ENCODE measurements at places on chromosomes 7 and 10.

- DNase-seq: no peak
These were observed 35.8 kb upstream of the NRF1 start for GRCh38 chr7:129575699-129576098.

DNA sequence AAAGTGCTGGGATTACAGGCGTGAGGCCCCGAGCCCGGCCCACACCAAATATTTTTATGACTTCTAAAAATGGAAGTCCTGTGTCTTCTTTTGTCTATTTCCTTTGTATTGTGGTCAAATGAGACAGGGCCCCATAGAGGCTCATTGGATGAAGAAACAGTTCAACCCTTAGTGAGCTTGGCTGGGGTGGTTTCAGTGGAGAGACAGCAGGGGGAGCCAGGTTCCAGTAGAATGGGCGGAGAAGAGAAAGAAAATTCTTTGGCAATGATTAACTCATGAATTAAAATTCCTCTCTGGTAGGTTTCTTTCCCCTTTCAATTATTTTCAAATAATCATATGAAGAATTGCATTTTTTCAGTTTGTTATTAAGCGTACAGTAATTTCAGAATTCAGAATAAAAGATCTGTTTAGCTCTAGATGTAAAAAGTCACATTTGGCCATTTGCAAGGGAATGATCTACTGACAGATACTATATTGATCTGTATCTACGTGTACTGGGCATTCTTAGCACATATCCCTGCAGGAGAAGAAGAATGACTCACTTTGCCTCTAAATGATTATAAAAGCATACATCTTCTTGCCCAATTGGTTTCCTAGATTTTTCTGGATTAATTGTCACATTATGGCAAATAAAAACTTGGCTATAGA lies 43.2 kb downstream of the PNLIPRP3 start:
- no peak for DNase-seq

DNA sequence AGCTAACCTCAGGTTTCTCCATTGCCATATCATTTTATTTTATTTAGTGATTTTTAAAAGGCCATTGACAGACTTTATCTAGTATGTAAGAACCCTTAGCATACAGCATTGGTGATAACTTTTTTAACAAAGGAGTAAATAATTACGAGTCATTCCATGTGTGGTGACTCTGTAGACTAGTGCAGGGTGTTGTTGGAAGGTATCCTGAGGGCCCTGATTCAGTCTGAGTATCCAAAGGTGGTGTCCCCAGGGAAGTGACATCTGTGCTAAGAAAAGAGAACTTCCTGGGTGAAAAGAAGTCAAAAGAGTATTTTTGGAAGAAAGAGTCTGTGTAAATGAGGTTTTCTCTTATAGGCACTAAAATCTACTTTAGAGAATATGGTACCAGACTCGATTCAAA lies 308.4 kb downstream of the C7orf25 start:
- DNase-seq: no peak

GRCh38 chr10:119449760-119450461 lies 92.6 kb downstream of the RGS10 start:
- no peak for DNase-seq

- DNase-seq: no peak
These were observed 17.7 kb downstream of the CUX1 start for GRCh38 chr7:101835136-101835535.

DNA sequence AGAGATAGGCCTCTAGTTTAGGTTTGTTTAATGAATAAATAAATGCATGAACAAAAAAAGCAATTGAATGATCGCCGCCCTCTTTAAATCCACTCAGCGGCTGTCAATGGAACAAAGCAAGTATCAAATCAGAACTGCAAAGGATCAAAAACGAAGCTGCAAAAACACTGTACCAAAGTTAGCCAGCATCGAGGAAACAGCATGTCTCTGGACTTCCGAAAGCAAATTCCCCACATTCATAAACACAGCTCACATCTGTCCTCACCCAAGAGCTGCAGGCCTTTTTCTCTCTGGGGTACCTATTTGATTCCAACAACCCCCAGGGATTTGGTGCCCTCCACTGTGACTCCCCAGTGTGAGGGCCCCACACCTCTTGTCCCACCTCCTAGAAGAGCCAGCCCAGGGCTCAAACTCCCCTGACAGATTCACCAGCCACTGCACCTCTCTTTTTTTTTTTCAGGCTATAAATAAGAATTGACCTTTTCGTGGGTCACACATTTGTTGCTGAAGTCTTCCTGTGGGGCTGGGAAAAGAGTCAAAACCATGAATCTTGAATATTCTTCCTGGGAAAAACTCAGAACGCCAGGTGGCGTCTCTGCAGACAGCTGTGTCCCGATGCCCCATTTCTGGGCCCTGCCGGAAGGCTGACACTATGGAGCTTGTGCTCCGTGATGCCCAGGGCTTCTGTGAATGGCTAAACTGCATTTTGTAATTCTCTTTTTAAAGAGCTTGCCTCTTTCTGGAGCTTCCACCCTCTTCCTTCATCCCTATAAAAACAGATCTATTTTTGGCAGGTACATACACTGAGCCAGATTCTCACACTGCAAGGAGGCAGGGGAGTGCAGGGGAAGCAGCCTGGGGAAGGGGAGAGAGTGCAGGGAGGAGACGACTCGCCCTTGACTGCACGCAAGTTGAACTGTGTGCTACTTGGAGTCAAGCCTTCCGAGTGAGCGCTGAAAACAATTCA lies 51.7 kb downstream of the HSPA12A start:
- DNase-seq: no peak

DNA sequence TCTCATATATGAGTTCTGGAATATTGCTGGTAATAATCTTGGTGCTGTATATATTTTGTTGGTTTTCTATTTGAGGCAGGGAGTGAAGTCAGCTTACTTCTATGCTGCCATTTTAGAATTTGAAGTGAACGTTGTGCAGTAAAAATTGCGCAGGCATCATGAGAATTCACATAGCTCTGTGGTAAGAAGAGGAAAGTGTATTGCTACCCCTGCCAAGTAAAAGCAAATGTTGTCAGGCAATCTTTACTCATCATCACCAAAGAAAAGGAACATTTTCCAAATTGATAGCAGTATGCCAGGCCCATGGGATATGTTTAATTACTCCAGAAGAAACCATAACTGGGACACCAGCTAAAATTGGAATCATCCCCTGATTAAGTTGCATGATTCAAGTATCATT lies 13.4 kb downstream of the FEZF1 start:
- DNase-seq: no peak

DNA sequence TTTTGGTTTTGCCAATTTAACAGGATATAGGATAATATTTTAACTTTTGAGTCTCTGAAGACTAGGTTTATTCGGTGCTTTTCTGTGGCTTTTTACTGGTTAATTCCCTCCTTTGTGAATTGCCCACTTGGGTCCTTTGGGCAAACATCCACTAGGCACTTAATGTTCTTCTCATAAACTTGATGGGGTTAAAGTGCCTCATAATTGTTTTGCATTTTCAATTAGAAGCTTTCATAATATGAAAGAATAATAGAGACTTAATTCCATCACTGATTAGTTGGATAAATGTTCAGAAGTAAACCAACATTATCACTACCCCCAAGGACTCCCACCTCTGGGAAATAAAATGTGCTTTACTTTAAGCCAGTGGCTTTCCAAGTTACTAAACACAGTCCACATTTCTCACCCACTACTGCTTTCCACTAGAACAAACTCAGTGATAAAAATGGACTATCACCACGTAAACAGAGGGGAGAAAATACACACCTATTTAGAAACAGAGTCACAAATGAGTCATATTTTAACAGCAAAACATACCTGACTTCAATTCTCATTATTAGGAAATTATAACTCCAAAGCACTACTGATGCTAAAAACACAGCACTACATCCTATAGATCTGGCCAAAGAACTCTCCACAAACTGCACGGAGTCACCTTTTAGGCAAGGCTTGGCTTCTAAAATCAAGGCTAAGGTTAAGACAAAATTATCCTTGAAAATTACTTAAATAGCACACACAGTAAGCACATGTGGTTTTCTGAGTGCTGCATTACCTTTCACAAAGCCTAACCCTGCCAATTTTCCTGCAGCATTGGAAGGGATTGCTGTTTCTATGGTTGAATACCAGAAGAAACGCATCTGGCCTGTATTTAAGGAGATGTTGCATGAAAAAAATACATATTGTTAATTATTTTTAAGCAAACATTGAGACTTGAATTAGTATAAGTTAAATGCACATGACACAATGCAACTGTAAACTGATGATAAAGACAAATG lies 41.2 kb downstream of the PARD3 start:
- DNase-seq: no peak

GRCh38 chr10:125009661-125010161 lies 67.8 kb downstream of the ZRANB1 start:
- DNase-seq: no peak

DNA sequence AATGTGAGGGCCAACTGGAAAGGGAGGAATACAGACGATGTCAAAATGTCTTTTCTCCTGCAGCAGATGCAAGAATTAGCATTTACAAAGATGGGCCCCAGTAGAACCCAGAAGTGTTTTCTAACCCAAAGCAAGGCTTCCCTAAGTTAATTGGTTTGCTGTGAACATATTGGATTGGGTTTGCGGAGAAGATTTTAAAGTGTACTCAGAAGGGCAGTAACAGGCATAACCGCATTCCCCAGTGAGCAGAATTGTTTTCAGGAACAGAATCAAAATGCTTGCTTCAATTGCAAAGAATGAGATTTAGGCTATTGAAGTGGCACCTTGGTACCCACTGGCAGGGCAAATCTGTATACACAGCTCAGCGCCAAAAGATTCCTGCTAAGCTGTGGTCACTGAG lies 78.0 kb downstream of the NRP1 start:
- DNase-seq: no peak

- DNase-seq: no peak
These were observed 81.5 kb downstream of the SRPK2 start for GRCh38 chr7:105307163-105307672.

- DNase-seq: no peak
These were observed 4.4 kb upstream of the FAM107B start for GRCh38 chr10:14779001-14779651.

DNA sequence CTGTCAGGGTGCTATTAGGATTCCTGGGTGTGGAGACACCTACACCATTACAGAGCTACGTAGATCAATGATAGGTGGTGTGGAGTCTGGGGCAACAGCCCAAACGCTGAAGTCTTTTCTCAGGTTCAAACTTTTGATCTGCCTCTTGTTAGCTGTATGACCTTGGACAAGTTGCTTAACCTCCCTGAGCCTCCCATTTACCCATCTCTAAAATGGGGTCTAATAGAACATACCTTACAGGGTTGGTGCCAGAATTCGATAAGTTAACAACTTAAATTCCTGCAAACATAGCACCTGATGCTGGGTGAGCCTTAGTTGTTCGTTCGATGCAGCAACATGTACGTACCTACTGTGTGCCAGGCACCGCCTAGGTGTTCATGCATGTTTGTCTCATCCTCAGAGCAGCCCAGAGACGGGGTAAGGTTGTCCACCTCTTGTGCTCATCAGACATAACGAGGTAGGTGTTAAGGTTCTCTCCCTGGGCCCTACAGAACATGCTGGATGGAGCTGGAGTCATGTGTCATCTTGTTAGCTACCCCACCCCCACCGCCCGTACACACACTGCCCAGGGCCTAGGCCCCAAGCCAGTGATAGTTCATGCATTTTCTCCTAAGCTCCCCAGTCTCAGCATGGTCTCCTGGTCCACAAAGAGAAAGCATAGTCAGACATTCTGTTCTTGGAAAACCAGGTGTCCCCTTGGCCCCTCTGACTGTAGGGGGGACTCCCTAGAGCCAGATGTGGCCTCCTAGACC lies 41.0 kb upstream of the SLC29A3 start:
- DNase-seq: no peak

GRCh38 chr10:22623633-22624253 lies 90.6 kb downstream of the PIP4K2A start:
- DNase-seq: no peak

- no peak for DNase-seq
These were observed 203.9 kb downstream of the FAM107B start for GRCh38 chr10:14570800-14571199.

GRCh38 chr7:50857804-50858489 lies 75.3 kb upstream of the GRB10 start:
- DNase-seq: no peak

DNA sequence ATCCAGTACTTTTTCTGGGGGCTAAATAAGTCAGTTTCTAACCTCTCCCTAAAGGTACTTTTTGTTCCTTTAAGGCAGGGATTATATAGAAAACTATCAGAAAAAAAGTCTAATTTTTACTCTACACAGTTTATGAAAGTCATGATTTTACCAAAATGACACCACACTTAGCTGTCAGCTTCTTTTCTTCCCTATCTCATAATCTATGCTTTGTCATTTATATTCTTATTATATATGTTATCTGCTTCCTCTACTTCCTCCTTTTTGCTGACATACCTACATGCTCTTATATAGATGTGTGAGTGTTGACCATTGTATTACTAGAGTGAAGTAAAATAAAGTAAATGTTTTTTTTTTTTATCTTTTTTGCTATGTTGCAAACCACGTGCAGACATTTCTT lies 203.9 kb upstream of the CHRM2 start:
- no peak for DNase-seq

- no peak for DNase-seq
These were observed 231.3 kb downstream of the MDFIC start for GRCh38 chr7:115153176-115153575.

- no peak for DNase-seq
These were observed 91.5 kb upstream of the CALN1 start for GRCh38 chr7:72503644-72504043.

DNA sequence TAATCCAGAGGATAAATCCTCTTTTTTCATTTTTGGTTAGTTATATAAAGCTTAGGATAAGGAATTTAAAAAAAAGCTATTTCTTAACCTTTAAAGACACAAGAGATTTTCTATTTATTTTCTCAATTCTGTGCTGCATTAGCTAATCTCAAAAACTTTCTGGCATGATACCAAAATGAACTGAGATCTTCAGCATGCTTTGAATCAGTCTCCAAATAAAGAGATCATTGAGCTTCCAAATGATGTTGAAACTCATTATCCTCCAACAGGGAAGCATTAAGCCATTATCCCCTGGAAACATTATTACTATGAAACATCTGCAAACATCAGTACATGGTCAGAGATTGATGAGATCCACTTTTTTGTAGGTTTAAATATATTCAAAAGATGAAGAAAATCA lies 350.3 kb upstream of the TEX47 start:
- DNase-seq: no peak

GRCh38 chr10:79412516-79412915 lies 32.9 kb downstream of the ZCCHC24 start:
- DNase-seq: no peak

- DNase-seq: peak; percentile 32
These were observed at the start of gene SFXN2 for GRCh38 chr10:102714621-102715455. TSS of gene SFXN2 (plus strand) at chr10:102714636. CDS start at chr10:102726637, 12,001 bp downstream.

- no peak for DNase-seq
These were observed 77.0 kb upstream of the EEPD1 start for GRCh38 chr7:36076074-36076473.

DNA sequence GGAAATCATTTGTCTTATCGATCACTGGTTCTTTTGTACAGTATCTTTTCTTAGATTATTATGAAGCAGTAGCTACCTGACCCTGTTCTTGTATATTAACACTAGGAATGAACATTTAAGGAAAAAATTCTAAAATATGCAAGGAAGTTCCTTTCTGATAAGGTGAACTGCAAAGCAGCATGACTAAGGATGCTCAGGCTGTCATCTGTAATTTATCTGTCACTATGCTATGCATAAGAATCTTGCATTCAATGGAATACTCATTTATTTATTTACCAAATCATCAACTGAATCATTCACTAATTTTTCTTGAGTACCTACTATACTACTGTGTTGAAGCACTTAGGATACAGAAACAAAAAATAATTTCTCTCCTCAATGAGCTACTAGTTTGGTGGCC lies 5.8 kb downstream of the GSDME start:
- no peak for DNase-seq
